Activated T-cell treated with anti-CD3 and anti-CD28 coated beads for 48 hours (primary cell): ENCODE measurements at places on chromosomes 7 and 10.

- DNase-seq = no peak
These were observed 7.1 kb downstream of the GUSB start for GRCh38 chr7:65974876-65975275.

DNA sequence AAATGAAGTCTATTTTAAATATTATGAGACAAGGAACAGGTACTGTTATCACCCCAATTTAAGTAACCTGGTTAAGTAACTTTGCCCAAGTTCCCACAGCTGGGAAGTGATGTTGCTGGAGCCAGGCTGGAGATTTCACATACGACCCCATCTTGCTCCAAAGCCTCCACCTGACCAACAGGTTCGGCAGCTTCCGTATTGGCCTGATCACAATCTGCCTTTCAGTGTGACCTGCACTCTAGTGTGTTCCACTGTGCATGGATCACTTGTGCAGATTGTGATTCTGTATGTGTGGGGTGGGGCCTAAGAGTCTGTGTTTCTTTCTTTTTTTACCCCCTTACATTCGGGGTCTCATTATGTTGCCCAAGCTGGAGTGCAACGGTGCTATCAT, 66.1 kb downstream of the PRTFDC1 start:
- no peak for DNase-seq

DNA sequence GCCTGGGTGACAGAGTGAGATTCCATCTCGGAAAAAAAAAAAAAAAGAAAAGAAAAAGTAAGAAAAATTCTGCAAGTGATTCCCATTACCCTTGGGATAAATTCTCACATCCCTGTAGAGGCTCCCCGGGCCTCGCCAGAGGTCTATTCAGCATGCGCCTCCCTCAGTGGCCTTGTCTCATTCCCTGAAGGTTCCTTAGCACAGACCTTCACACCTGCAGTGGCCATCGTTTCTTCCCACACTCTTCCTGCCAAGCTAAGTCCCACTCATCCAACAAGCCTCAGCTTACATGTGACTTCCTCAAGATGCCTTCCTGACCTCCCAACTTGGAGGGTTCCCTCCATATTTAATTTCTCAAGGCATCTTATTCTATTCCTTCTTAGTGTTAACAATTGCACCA, 20.9 kb upstream of the BAG3 start:
- no peak for DNase-seq

GRCh38 chr10:114603948-114604347, 54.1 kb downstream of the ABLIM1 start:
- no peak for DNase-seq

- DNase-seq = no peak
These were observed 7.1 kb upstream of the PAX2 start for GRCh38 chr10:100738055-100738827.

DNA sequence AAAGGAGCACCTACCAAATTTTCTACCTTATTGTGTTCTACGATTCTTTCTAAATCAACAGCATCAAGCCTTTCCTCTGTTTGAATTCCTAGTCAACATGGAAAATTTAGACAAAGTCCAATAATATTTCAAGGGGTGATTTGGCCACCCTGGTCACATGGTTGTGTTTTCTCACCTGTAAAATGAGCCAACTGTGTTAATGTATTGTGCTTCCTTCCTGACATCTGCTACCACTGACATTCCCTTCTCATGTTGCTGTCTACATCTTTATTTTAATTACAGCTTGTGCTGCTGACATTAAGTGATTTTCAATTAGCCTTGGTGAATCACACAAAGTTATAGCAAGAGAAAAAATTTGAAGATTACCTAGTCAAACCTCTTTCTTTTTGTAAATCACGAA, 83.0 kb upstream of the NPSR1 start:
- no peak for DNase-seq
